ENCODE measurements at places on chromosomes 2 and 18.

GRCh38 chr2:128465246-128466170 is 146.8 kb upstream of the HS6ST1 start:
- peak; percentile 41 for DNase-seq

GRCh38 chr2:96304606-96305005 is 740 bp downstream of the SNRNP200 start:
- DNase-seq, result no peak

DNA sequence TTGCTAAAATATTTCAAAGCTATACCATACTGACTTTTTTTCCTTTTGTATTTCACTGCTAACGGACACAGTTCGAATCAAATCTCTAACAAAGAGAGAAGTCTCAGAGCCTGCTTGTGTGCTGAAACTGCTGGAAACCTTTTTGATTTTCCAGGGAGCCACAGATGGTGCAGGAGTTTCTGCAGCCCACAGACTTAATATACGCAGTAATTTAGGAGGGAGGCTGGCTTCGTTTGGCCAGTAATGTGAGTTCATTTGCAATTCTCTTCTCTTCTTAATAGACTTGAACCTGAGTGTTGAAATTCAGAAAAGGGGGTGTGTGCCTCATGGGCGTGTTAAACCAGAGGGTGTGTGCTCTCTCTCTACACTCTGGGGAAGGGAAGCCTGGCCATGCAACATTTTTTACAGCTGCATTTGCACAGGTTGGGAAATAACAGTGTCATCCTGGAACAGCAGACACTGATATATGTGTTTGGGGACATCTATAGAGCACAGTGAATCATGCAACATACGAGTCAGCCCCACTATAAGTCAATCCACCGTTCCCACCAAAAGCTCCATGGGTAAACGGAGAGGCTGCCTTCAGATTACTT is 333.0 kb downstream of the CLIP4 start:
- no peak for DNase-seq

- DNase-seq, result no peak
Measured at GRCh38 chr2:160075171-160075570, 12.8 kb upstream of the PLA2R1 start.

DNA sequence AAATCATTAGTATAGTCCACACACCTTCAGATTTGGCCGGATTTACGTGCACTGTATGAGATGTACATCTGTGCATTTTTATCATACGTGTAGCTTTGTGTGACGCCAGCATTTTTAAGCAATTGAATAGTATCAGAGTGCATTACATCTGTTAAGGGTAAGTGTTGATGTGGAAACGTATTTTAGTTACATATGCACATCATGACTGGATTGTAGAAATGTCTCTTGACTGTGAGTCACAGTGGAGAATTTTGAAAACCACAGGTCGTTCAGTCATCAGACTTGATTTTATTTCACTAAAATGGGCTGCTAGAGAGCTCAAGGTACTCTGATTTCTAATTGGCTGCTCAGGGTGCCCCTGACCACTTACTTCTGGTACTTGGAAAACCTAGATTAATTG is 5.4 kb upstream of the GPBAR1 start:
- no peak for DNase-seq

DNA sequence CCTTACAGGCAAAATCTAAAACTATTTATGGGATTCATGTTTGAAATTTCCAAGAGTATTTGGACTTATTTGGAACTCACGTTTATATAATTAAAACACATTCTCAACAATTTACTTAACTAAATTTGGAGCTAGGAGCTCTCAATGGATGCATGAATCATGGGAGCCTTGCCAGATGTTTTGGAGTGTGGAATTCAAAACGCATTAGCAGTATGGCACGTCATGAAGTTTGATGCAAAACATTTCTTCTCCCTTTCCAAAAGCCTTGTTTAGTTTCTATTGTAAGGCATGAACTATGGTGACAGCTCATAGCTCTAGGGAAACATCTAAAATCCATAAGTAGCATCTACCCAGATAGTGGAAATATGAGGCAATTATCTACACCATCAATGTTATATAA is 701.6 kb downstream of the SATB2 start:
- DNase-seq, result no peak

DNA sequence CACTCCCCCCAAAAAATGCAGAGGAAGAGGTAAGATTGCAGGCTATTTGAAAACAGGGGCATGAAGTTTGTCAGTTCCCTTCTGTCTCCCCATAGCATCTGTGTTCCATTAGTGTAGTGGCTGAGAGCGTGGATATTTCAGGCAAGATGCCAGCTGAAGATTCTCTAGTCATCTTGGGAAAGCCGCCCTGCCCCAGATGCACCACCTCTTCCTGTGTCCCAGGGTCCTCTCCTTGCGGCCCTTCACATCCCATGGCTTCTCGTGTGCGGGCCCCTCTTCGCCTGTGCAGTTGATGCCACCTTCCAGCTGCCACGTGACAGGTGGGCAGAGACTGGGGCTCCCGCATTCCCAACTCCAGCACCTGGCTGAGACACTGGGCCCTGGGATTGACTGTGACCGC is 16.1 kb downstream of the TMEM127 start:
- no peak for DNase-seq

DNA sequence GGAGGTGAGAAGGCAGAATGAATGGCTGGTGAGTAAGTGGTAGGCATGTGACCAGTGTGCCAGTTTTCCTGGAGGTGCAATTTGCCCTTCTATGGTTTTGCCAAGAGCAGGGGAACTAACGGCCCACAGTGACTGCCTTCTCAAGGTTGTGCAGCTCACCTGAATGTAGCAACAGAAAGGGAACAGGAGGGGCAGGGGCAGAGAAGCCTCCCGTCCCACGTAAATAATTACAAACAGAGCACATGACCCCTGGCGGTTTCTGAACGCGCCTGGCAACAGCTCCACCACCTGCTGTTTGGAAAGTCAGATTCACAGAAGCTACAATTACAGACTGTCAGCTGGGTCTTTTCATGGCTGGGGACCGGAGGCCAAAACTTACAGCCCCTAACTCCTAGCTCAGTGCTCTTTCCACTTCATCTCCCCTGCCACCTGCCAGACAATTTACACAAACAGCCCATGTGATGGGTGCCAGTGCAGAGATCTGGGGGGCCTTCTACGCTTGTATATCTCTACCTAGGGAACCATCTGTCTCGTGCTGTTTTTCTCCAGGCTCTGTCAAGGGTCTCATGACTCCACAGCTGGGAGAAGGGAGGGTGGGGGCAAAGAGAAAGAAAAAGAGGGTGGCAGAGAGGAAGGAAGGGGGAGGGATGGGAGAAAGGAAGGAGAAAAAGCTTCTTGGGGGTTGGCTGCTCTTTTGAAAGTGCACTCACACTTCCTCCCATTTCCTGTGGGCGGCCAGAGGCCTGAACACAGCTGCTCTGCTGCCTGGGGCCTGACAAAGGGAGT is 69.6 kb downstream of the POLR1A start:
- no peak for DNase-seq

- no peak for DNase-seq
Measured at GRCh38 chr18:79197531-79197930, 128.3 kb downstream of the ATP9B start.

GRCh38 chr2:232368311-232368731 is 10.2 kb upstream of the ALPP start:
- DNase-seq, result peak; percentile 83

DNA sequence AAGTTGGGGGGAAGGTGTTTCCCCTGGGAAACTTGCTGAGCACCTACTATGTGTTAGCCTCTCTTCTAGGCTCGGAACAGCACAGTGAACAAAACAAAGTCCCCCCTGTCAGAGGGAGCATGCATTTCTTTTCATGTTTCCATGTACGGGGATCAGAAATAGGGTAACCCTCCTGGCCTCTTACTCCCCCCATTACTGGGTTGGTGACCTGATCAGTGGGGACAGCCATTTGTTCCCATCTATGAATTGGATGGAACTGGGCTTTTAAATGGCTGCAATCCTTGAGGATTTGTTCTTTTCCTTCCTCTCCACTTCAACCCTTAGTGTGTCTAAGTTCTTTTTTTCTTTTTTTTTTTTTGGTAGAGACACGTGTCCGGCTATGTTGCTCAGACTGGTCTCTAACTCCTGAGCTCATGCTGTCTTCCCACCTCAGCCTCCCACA is 13.7 kb downstream of the NCL start:
- DNase-seq, result no peak

DNA sequence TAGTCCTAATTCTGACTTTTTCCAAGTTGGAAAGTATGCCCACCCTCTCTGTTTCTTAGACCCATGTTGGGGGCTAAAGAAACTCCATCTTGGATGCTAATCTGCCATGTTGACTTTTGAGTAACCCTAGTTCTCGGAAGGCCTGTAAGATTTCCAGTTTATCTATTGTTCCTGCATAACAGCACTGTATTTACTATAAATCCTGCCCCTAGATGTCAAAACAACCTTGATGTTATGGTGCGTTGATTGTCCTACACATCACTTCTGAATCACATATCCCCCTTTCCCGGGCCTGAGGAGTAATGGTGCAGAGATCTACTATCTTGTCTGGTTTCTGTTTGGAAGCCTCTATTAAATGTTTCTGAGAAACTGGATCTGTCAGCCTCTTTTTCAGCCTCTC is 116.7 kb downstream of the ALK start:
- DNase-seq, result no peak

DNA sequence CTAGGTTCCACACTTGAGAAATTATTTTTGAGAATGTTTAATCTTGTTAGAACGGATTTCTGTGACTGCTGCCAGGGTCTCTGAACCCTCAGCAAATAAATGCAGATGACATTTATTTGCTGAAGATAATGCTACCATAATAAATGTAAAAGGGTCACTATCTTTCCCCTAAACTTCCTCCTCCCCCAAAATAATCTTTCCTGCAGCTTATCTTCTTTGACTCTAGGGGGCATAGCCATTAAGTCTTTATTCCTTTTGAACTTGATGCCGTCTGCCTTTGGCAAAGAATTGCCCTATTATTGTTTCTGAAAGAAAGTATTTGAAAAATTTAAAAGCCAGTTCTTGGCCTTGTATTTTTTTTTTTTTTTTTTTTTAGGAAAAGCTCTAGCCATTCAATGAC is 63.6 kb upstream of the ACSL3 start:
- no peak for DNase-seq

GRCh38 chr18:8349608-8350323 is 259.5 kb upstream of the RAB12 start:
- DNase-seq, result peak; percentile 12

- DNase-seq, result no peak
Measured at GRCh38 chr18:48572402-48573126, 33.7 kb downstream of the CTIF start.

GRCh38 chr18:55610506-55610905 is 22.5 kb upstream of the TCF4 start:
- no peak for DNase-seq

GRCh38 chr2:160253440-160254188 is 53.5 kb upstream of the ITGB6 start:
- no peak for DNase-seq

DNA sequence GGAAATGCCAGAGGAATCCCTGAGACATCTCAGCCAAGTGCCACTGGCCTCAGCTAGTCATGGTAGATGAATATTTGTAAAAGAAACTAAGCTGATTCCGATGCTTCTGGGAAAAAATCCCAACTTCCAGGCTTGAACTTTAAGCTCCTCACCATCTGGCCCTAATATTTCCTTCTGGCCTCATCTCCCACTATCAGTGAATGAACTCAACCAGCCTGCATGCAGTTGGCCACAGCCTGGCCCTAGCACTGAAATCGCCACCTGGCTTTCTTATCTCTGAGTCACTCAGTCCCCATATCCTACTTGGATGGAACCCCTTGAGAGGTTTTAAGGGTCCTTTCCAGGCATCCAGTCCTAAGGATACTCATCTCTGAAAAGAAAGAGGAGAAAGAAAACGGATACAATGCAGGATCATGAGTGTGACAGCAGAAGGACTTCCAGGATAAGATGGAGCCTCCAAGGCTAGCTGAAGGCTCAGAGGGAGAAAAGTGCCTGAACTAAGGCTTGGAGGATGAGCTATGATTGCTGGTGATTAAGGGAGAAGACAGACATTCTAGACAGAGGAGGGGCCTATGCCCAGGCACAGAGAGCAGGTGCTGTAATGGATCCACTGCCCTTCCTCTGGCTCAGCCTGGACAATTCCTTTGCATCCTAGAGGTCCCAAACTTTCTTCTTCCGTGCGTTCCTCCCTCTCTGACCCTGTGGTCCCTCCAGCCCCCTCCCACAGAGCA is 141.5 kb upstream of the MYCN start:
- no peak for DNase-seq

GRCh38 chr2:97848306-97848705 is 134.9 kb downstream of the ZAP70 start:
- DNase-seq, result no peak

- no peak for DNase-seq
Measured at GRCh38 chr2:38170733-38171132, 94.8 kb upstream of the CYP1B1 start.

DNA sequence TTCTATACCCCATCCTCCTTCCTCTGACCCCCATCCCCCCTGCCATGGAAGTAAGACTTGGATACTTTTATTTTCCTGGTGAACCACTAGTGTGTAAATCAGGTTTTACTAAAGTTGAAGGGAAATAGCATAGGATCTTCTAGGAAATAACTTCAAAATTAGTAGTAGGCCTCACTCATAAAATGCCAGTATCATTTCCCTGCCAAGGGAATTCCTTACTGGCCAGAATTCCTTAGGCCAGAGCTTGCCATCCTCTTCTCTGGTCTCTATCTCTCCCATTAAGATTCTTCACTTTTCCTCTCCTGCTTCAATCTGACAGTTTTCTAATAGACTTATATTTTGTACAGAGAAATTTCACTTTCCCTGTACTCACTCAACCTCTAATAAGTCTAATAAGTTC is 322.8 kb upstream of the TANK start:
- DNase-seq, result no peak

- no peak for DNase-seq
Measured at GRCh38 chr2:212672186-212672585, 133.6 kb upstream of the ERBB4 start.

GRCh38 chr18:32021756-32022564 is 3.3 kb downstream of the RNF125 start:
- no peak for DNase-seq

DNA sequence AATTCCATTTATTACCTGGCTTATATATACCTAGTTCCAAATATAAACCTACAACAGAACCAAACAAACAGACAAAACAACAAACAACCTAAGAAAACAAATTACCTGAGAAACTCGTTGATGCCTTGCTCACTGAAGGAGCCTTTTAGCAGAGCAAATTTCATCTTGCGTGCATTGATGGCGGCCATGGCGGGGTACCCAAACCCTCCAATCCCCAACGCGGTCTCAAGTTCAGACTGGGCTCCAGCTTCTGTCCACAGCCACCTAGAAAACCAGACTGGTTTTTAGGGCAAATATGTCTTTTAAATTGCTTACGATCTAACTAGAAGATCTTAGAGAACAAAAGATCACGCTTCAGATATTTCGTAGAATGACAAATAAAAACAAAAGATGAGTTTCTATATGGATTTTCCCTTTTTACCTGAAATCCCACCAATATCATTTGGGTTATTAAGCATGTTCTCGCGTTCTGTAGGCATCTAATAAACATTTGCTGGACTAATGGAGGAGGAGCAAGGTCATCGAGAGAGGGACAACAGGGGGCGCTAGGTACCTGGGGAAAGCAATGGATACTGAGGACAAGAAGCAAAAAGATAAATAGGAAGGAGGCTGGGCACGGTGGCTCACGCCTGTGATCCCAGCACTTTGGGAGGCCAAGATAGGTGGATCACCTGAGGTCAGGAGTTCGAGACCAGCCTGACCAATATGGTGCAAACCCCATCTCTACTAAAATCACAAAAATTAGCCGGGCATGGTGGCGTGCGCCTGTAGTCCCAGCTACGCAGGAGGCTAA is 25.2 kb downstream of the PDIA6 start:
- DNase-seq, result peak; percentile 58
